ENCODE measurements at places on chromosomes 4 and X.

- no peak for DNase-seq
Observed at GRCh38 chrX:125778261-125778660, 387.8 kb downstream of the DCAF12L2 start.

DNA sequence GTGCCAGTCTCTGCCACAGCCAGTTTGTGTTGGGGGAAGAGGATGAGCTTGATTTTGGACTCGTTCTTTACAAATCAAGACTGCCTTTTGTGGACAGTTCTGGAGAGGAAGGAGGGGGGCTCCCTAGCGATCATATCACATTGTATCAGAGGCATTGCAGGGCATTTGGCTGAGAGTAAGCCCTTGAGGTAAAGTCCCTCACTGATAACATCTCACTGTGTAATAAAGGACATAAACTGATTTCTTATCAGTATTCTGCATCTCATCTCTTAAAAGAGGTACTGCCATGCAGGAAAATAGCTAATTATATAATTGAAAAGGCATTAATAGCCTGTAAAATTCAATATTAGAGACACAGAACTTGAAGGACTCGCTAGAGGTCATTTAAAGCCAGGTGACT is 6.1 kb upstream of the IGFBP7 start:
- no peak for DNase-seq

- DNase-seq: no peak
Observed at GRCh38 chrX:35842674-35843073, 44.5 kb downstream of the MAGEB16 start.

- no peak for DNase-seq
Observed at GRCh38 chr4:74056114-74056857, 17.8 kb upstream of the CXCL3 start.

GRCh38 chr4:6104541-6105130 is 86.4 kb upstream of the C4orf50 start:
- no peak for DNase-seq

- DNase-seq: no peak
Observed at GRCh38 chr4:64756016-64756415, 346.8 kb upstream of the TECRL start.

DNA sequence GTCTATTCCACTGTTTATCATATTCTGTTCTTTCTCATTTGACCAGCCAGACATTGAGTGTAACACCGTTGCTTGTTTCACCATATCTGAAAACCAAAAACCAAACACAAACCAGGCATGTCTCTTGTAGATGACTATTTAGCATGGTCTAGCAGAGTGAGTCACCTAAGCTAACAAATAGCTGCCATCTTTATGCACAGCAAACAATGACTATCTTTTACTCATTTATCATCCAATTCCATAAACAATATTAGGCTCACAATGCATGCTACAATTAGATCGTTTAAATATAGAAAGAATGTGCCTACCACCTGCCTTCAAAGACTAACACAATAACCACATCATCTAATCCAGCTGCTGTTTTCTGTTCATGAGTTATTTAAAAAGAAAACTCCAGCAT is 495.4 kb downstream of the PCDH19 start:
- no peak for DNase-seq

GRCh38 chrX:148914783-148915182 is 414.4 kb downstream of the AFF2 start:
- DNase-seq: no peak

DNA sequence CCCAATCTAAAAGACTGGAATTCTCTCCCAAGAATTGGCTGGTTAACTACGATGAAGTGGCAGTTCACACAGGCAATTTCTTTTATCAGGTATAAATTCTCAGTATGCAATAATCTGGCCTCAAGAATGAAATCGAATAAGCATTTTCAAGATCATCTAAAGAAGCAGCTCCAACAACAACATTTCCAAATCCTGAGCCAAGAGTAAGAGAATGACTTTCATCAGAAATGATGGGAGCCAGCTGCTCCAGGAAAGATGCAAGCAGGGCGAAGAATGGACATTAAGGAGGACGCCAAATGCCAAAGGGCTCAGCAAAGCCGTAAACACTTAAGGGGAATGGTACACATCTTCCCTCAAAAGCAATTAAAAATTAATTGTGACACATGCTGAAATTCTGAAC is 12.0 kb downstream of the ADAMTS3 start:
- DNase-seq: no peak

DNA sequence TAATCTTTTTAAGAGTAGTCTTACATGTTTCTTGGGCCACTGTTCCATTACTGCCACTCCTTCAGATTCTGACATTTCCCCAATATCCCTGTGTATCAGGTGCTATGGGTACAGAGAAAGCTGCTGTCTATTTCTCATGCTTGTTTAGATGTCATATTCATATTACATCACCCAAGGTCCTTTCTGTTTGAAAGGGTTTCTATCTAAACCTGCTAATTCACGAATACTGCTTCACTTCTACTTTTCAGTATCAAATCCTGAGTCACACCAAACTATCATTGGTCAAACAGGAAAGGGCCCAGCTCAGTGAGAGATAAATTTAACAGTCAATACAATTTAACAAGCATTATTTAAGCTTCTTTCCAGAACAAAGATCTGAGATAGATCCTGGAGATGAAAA is 241.4 kb downstream of the UGT8 start:
- no peak for DNase-seq

DNA sequence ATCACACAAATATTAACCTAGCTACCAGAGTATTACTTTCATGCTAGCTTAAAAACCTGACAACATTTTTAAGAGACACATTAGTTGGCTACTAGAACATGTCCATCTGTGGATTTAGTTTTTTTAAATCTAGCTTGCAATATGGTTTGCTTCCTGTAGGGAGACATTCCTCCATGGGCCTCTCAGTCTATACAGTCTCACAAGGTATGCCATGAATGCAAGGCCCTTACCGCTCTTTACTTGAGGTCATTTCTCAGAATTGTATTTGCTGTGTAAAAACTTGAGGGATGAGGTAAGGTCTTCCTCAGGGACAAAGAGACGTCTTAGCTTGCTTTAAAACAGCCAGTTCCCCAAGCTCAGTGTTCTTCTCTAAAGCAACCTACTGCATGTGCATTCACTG is 26.9 kb downstream of the UBA6 start:
- DNase-seq: no peak

DNA sequence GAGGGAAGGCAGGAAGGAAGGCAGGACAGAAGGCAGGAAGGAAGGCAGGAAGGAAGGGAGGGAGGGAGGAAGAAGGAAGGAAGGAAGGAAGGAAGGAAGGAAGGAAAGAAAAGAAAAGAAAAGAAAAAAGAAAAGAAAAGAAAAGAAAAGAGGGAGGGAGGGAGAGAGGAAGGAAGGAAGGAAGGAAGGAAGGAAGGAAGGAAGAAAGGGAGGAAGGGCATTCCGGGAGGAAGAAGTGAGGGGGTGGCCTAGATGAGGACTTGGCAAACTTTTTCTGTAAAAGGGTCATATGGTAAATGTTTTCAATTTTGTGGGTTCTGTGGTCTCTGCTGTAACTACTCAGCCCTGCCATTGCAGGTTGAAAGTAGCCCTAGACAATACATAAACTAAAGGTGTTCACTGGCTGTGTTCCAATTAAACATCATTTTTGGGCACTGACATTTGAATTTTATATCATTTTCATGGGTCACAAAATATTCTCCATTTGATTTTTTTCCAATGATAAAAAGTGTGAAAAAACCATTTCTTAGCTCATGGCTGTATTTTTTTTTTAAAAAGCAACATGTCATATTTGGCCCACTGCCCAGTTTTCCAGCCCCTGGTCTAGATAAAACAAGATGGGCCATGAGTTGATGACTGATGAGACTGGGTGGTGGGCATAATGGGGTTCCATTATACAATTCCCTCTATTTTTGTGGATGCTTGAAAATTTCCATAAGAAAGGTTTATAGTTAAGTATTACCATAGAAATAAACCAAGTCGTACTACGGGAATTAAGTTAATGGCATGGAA is 3.1 kb downstream of the ZNF630 start:
- no peak for DNase-seq

- DNase-seq: no peak
Observed at GRCh38 chrX:14941301-14941700, 68.1 kb downstream of the MOSPD2 start.

GRCh38 chrX:71911731-71912050 is 1.0 kb downstream of the NHSL2 start:
- no peak for DNase-seq

DNA sequence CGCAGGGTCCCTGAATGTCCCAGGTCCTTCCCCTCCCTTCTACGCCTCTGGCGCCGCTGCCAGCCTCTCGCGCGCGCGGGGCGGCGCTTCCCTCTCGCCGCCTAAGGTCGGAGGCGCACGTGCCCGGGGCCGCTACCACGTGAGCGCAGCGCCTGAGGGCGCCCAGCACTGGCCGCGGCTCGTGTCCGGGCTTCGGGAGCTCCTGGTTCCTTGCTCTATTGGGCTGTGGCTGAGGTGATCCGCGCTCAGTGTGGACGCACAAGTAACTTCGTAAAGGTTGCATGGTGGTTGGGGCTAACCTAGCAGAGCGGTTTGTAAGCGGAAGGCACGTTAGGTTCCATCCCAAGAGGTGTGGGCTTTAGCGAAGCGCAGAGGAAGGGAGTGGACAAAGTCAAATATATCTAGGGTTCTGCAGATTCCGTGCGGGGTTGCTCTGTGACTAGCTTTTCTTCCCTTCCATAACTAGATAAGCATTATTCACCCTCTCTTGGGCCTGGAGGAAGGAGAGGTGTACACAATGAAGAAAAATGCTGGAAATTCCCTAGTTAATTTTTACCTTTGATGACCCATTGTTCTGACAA is 1.8 kb downstream of the TLL1 start:
- DNase-seq: no peak

GRCh38 chr4:62644372-62644771 is 1444.2 kb downstream of the ADGRL3 start:
- no peak for DNase-seq
